ENCODE measurements at places on chromosomes 7 and 10.

- no peak for DNase-seq
Measured at GRCh38 chr10:87508837-87509236, 4.1 kb downstream of the MINPP1 start.

DNA sequence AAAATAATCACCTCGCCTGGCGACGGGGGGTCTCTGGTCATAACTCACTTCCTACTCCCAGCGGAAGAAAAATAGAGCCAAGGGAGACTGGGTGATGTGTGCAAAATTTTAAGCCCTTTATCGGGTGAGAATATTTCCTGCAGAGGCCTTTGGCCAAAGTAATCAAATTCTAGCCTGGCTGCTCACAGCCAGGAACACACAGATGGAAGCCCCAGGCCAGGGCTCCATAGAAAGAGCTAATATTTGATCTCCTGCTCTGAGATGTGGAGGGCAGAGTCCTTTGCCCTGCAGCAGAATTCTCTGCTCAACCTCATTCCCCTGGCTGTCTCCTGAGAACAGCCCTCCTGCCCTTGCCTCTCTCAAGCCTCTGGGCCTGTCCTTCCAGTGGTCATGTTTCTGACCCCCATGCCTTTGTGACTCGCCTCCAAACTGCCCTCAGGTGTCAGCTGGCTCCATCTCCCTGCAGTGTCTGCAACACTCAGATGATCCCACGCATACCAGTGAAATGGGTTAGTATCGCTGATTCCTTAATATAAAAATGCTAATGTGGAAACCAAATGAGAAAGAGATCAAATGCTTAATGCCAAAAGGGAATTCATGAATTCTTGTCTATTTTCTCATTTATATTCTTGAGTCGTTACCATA is 34.5 kb downstream of the FRMD4A start:
- DNase-seq, result no peak

DNA sequence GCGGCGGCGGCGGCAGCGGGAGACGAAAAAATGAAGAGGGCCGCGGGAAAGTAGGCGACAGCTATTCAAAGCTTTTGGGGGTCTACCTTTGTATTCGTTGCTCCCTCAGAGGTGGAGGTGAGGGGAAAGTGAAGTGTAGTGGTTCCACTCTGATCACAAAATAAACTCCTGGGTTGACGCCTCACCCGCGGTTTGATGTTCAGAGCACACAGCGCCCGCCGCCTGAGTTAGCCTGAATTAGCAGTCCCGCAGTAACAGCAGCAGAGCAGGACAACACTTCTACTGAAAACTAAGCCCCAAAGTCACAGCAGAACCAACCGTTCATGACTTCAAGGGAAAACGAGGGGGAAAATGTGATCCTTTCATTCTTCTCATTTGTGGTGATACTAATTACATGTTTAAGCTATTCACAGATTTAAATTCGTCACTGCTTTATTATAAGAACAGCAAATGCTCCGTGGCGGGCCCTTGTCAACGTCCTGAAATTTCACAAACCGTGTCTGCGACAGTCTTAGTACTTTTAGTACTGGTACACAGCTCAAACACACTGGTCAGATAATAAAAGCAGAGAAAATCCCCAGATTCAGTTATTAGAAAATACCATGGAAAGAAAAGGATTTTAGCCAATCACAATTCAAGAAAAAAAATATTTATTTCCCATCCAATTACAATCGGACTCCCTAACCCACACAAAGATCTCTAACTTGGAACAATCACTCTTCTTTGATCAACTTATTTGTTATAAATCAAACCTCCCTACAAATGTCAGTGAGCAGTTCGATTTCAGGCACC is 563 bp upstream of the JMJD1C start:
- peak; percentile 10 for DNase-seq

- no peak for DNase-seq
Measured at GRCh38 chr7:37671876-37672275, 11.7 kb upstream of the GPR141 start.

DNA sequence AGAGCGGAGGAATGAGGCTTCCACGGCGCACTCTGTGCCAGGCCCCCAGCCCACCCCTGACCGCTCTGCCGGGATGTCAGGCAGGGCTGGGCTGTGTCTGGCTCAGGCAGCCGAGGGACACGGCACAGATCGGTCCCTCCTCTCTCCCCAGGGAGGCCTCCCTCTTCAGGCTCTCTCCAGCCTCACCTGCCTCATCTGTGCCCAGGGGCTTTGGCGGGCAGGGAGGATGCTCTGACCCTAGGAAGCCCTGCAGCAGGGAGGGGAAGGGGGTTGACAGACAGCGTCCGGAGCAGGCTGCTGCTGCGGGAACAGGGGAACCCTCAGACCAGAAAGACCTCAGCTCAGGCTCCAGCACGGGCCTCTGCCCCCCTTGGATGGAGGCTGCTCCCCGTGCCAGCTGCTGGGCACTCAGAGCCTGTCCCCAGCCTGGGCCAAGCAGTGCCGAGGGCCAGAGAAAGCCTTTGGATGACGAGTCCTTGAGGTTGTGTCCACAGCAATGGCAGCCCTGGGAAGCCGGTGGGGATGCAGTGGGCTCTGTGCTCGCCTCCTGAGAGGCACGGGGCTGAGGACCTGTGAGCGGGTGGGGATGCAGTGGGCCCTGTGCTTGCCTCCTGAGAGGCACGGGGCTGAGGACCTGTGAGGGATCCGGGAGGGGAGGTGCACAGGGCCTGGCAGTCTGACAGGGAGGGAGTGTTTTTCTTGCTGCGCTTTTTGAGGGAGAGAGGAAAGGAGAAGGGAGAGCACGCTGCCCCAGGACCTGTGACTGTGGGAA is 66.9 kb downstream of the FOXL3 start:
- no peak for DNase-seq

GRCh38 chr7:117873310-117874190 is at the start of gene CTTNBP2:
CTTNBP2 (minus strand) TSS chr7:117873441; CDS start chr7:117873415, 26 bp downstream.
- DNase-seq, result no peak

GRCh38 chr10:14810969-14811953 is 26.6 kb downstream of the CDNF start:
- no peak for DNase-seq

DNA sequence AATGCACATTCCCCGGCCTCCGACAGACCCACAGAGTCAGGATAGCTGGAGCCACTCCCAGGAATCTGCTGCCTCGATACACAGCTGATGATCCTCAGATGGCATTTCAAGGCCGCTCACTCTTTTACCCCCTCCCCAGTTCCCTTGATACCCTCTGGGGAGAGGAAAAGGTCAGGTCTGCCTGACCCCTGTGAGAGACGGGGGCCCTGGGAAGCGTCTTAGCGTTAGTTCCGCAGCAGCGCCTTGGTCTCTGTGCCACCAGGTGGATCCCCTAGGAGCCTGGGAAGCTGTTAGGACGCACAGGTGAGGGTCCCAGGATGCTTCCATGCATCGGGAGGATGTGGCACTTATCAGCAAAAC is 420.5 kb upstream of the FOXK1 start:
- no peak for DNase-seq

GRCh38 chr10:129626309-129626708 is 159.3 kb downstream of the MGMT start:
- no peak for DNase-seq

DNA sequence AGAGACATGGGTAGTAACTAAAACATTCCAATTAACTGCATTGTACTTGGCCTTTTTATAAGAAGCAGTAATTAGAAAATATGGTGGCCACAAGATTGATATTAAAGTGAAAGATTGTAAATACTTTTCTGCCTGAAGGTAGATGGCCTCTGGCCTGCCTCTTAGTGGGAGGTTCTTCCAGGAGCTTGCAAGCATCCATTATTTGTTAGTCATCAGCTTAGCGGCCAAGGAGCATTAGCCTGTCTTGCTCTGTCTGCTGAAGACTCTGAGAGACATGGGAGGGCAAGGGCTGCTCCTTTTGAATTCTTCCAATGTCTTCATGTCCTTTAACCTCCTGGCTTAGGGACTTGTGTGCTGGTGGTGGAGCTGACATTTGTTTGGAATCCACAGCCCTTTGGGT is 80.4 kb downstream of the TCF7L2 start:
- DNase-seq, result no peak

GRCh38 chr7:38907066-38907465 is 1.9 kb downstream of the VPS41 start:
- DNase-seq, result no peak

- DNase-seq, result no peak
Measured at GRCh38 chr7:68009716-68010115, 1013.1 kb downstream of the TYW1 start.

- DNase-seq, result no peak
Measured at GRCh38 chr7:19353180-19353579, 208.0 kb upstream of the FERD3L start.

- DNase-seq, result no peak
Measured at GRCh38 chr7:63041786-63042185, 956.9 kb upstream of the ZNF722 start.

Data from activated CD8-positive, alpha-beta memory T cell treated with anti-CD3 and anti-CD28 coated beads for 1 hour (primary cell).